ENCODE measurements at places on chromosomes 5 and 9.

GRCh38 chr9:117545846-117546245 is 131.0 kb upstream of the ASTN2 start:
- DNase-seq, result no peak

DNA sequence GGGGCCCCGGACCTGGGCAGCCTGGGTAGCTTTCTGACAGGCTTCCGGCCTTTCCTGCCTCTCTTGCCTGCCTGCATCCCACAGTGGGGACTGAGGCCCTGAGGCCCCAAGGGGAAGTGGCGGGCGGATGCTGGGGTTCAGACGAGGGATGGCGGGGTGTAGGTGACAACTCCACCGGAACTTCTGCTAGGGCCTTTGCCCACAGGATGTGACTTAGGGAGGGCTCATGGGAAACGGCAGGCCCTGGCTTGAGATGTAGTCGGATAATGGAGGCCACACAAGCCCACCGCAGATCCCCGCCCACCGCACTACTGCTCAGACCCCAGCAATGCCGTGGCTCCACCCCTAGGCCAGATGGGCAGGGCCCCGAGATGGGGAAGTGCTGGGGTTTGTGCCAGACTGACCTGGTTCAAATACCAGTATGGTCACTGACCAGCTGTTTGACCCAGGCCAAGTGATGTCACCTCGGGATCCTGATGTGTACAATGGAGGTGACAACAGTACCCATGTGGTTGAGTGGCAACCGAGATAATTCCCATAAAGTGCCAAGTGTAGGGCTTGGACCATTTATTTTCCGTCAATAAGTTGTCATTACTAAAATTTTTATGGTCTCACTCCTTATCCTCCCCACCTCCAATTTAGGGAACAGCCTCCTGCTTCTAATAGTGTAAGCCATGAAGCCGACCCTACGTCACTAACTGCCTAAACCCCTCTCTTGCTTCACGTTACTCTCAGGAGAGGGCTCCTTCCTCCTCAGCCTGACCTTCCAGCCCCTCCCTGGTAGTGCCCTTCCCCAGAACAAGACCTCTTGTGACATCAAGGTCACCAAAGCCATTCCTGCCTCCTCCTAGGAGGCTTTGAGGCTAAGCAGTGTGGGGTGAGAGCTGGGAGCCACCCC is 2.5 kb upstream of the CDK9 start:
- DNase-seq, result peak; percentile 73

GRCh38 chr9:109325089-109325488 is 4.2 kb upstream of the EPB41L4B start:
- no peak for DNase-seq

DNA sequence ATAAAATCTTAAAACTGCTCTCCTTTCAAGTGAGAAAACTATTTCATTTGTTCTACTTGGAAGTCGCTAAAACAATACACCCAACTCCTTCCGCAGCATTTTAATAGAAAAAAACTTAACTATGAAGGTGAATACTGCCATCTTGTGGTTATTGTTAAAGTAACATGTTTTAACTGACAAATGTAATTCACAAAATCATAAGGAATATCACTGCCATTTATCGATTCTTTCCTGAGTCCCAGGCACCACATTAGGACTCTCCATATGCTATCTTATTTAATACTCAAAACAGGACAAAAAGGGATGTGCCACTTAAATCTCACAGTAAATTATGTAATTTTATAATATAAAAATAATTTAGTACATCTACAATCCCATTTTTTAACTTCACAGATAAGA is 130.5 kb upstream of the ITGA1 start:
- no peak for DNase-seq

- no peak for DNase-seq
Observed at GRCh38 chr9:93132287-93132927, 1.6 kb downstream of the NINJ1 start.

DNA sequence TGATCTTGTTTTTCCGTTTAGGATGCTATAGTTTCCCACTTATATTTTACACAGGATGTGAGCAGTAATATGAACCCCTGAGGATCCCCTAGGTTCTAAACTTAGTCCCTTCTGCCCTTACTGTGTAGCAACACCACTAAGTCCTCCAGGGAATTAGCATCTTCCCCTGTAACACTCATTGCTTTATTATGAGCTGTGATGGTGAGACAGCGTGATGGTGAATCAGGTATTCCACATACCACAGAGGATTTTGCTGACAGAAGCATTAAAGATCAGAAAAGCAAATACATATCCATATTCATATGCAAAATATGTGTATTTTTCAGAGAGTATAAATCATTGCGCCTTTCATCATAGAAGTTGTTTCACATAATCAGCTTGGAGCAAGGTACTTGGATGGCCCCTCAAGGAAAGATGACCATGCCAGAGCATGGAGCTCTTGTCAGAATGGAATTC is 317.0 kb downstream of the ICE1 start:
- no peak for DNase-seq

- DNase-seq, result no peak
Observed at GRCh38 chr9:137919095-137919465, 41.5 kb downstream of the CACNA1B start.

- no peak for DNase-seq
Observed at GRCh38 chr9:2290382-2290781, 275.2 kb downstream of the SMARCA2 start.

Data from T-helper 22 cell (primary cell).